Cerebellar cortex (tissue), 1 donor: ENCODE measurements at places on chromosomes 12 and 14.

DNA sequence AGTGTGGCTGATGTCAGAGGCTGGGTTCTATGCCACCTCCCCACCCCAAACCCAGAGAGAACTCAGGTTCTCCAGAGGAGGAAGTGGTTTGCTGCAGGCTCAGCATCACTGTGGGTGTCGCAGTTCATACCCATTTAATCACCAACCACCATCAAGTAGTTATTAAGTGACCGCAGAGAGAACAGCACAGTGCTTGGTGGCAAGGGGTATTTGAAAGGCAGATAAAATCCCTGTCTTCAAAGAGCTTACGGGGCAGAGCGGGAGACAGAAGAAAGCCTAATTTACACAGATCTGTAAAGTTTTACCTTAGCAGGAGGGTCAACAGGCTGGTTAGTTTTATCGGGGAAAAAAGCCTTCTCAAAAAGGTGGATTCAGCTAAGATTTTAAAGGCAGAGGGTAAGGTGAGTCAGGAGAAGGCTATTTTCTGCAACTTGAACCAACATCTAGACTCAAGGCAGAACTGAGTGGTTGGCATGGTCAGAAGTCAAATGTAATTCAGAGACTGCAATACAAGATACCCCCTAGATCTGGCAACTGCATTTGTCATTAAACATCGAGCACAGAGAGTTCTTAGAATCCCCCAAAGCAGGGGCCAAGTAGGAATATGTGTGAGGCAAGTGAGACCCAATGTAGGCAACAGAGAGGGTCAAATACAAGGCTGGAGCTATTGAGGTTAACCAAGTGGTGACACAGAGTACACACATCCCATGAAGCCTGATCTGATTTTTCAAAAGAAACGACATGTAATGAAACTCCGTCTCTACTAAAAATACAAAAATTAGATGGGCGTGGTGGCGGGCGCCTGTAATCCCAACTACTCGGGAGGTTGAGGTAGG is 13.2 kb downstream of the PXN start:
- no peak for DNase-seq

- DNase-seq: no peak
Observed at GRCh38 chr14:76350671-76351070, 25.3 kb upstream of the ESRRB start.

DNA sequence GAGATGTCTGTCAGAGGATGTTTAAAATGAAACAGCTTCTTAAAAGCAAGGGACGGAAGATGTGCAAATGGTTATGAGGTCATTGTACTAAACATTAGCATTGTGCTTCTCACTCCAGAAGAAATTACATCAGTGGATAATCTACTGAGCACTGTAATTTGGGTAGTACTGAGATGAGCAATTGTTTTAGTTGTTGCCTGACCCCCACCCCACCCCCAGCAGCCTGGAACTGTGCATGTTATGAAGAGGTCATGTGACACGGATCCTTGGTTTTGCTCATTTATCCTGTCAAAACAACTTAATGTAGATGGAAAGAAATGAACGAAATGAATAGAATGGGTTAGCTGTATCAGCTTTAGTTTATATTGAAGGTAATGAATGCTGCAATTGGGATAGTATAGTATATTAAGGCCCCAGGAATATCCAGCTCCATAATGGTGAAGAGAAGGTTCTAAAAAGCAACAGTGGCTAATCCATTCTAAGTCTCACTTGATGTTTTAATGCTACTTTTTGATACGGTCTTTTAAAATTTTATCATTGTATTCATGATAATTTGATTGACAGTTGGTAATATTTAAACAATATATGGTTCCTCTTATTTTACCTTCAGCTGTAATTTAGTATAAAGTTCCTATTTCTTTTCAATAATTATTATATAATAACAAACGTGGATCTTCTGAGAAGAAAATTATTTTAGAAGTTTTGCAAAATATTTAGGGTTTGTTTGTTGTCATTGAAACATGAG is 58.5 kb downstream of the WNK1 start:
- DNase-seq: no peak

GRCh38 chr14:91220581-91221000 is 23.9 kb downstream of the GPR68 start:
- DNase-seq: peak; percentile 32

DNA sequence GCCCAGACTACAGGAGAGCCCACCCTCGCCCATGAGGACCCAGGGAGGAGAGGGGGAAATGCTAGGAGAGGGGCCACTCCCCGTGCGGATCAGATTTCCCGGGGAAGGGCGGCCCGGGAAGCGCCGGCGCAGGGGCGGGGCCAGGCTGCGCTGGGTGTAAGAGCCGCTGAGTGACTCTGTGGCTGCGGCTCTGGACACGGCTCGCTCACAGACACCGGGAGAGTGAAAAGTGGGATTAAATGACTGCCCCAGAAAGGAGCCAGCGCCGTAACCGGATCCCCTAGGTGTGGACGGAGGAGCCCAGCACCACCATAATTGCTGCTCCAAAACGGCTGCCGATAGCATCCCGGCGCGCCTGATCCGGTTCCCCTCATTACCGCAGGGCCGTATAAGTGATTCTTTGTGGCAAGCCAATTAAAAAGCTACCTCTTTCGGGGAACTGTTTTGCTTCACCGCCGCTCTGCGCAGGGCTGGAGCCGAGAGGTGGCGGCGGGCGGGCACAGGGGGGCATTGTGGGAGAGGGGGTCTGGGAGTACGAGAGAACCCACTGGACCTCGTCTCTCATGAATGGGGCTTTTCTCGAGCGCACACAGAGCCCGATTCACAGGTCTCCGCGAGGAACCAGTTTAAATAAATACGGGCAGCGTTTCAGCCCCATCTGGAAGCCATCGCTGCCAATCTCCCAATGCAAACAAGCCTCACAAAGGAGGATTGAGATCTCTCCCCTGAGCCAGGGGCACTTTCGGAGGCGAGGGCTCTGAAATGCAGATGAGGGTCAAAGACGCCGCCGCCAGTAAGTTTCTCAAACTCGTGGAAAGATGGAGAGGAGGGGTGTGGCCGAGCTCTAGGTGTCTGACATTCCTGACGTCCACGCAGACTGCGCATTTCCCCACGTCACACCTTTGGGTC is 2.5 kb downstream of the COL2A1 start:
- no peak for DNase-seq

- no peak for DNase-seq
Observed at GRCh38 chr12:110622582-110622981, 8.7 kb downstream of the TCTN1 start.

DNA sequence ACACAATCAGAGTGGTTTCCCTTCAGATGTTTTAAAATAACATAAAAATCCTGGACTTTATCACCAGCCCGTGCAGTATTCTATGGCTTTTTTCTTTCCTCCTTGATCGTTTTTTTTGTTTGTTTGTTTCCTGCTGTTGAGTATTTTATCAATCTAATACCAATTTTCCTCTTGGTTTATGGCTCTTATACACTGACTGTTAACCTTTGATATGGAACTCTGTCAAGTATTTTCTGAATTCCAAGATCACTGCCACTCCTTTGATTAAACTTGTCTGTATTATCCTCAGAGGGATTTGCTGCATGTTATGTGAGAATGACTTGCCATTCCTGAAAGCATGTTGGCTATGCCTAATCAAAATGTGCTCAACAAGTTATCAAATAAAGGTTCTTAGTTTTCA is 88.4 kb downstream of the PELI2 start:
- DNase-seq: no peak

GRCh38 chr14:55720796-55721195 is 140.8 kb downstream of the KTN1 start:
- DNase-seq: no peak

- no peak for DNase-seq
Observed at GRCh38 chr14:36271222-36271621, 49.2 kb downstream of the MBIP start.

DNA sequence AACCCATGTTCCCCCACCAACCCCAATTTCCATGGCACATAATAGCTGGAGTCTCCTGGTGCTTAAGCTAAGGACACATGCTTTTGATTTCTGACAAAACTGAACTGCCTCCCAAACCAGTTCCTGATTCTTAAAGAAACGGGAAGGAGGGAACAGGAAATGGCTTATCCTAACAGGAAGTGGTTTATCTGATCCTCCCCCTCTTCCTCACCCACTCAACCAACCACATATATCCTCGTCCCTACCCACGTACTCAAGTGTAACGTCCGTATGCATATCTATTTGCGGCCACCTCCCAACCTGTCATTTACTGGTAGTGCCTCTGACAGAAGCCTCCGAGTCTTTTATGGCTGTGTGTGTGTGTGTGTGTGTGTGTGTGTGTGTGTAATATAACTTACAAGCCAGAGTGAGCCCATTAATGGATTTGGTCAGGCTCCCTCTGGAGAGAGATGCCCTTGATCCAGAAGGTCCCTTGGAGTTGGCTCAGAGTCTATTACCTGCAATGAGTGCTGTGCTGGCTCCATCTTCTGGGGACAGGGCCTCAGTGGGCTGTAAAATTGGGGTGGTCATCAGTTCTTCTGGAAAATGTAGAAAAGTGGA is 7.7 kb downstream of the DAZAP2 start:
- peak; percentile 30 for DNase-seq

GRCh38 chr12:42370013-42370412 is 44.0 kb downstream of the PPHLN1 start:
- no peak for DNase-seq

DNA sequence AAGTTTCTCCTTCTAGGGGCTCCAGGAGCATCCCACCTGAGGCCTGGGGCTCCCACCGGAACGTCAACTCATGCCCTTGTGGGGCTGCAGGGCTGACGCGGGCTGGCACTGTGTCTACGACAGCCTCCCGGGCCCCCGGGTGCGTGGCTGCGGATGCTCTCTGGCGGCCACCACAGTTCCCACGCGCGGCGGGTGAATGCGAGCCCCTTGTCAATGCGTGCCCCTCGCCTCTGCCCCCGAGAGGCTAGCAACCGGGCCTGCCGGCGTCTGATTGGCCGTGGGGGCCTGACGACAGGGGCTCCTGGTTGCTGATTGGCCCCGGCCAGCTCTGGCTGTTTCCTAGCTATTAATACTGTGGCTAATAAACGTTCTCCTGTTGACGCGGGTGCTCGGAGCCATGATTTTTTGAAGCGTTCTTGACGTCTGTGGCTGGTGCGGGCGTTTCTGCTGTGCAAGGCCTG is 1.8 kb upstream of the MEG3 start:
- DNase-seq: peak; percentile 82

DNA sequence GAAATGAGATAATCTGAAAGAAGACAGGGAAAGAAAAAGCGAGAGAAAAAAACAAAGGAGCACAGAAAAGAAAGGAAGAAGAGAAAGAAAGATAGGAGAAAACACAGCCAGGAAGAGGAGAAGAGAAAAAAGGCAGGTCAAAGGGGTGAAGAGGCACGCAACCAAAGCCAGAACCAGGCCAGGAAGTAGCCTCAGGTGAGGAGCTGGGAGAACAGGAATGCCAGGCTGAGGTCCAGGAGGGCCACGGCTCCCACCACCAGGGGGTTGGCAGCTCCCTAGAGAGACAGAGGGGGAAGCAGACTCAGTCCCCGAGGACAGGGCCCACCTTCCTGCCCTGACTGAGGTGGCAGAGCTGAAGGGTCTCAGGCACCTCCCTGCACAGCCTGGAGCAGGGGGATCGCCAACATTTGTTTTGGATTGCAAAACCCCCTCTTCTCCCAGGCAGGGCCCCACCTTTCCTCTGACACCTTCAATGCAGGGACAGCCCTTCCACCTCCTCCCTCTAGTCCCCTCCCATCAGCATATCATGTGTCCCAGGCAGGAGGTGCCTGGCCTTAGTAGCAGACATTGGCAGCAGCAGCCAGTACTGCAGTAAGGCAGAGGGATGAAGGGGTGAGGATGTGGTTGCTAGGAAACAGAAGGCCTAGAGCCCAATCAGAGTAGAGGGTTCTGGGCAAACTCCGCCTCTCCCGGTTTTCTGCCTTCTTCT is 2.0 kb upstream of the AP1G2 start:
- DNase-seq: peak; percentile 96

GRCh38 chr14:54177019-54177418 is 219.8 kb upstream of the CDKN3 start:
- no peak for DNase-seq

DNA sequence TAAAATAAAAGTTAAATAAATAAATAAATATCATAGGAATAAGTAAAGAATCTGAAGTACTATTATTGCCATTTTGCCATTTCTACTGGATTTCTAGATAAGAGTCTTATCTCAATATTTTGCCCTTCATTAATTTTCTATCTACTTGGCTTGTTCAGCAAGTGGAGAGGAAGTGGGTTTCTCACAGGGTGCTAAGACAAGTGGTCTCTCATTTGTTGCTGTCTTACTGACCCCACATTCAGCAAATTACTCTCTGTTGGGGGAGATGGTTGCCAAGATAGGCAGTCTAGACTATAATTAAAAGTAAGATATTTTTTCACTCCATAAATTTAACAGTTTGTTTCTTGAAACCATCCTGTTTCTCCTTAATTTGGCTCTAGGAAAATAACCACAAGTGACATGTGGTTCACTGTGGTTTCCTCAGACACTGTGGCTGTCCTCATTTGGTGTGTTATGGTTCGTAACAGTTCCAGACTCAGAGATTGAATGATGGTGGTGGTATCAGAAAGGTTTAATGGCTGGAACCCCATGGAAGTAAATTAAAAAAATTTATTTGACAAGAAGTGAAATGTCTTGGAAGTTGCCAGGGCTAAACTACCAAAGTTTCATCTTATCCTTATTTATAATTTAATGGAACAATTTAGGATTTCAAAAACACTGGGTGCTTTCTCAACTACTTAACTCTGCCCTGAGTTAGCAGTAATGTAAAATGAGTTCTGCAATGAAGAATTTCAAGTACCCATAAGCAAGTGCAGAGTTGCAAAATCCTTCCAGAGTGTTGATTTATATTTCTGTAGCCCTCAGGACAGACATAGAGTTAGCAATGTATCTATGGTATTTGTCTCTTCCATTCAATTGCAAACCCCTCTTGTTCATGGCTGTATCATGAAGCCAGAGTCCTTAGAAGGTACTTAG is 214.8 kb downstream of the MSRB3 start:
- no peak for DNase-seq

DNA sequence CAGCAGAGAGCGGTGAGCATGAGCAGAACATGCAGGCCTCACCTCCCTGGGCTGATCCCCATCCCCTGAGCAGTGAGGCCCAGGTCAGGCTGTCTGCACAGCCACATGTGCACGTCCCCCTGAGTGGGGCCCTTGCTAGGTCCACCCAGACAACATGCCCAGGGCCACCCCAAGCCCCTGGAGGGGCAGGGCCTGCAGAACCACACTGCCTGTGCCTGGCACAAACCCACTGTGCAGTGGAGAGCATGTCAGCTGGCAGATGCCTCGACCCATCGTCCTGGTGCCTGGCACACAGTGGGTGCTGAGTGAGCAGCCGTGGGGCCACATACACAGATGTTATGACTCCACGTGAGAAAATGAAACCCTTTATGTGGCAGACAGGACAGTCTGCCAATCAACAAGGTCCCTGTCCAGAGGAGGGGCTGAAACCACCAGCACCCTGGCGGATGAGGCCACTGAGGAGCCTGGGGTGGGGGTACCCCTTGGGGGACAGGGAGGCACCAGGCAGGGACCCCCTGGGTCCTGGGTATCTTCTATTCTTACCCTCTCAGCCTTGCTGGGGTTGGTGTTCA is 8.3 kb downstream of the ANHX start:
- DNase-seq: no peak

GRCh38 chr12:105992849-105993740 is 145.7 kb downstream of the NUAK1 start:
- no peak for DNase-seq

GRCh38 chr12:57465747-57466505 is 6.3 kb downstream of the GLI1 start:
- no peak for DNase-seq
